DMS53 (cell line): ENCODE measurements at places on chromosomes 6 and 20.

GRCh38 chr6:167154895-167155294 is 2.9 kb downstream of the GPR31 start:
- DNase-seq = no peak

GRCh38 chr20:36519944-36520343 is 21.4 kb upstream of the MYL9 start:
- peak; percentile 26 for DNase-seq

GRCh38 chr6:52927451-52927850 is 18.0 kb upstream of the GSTA3 start:
- no peak for DNase-seq

DNA sequence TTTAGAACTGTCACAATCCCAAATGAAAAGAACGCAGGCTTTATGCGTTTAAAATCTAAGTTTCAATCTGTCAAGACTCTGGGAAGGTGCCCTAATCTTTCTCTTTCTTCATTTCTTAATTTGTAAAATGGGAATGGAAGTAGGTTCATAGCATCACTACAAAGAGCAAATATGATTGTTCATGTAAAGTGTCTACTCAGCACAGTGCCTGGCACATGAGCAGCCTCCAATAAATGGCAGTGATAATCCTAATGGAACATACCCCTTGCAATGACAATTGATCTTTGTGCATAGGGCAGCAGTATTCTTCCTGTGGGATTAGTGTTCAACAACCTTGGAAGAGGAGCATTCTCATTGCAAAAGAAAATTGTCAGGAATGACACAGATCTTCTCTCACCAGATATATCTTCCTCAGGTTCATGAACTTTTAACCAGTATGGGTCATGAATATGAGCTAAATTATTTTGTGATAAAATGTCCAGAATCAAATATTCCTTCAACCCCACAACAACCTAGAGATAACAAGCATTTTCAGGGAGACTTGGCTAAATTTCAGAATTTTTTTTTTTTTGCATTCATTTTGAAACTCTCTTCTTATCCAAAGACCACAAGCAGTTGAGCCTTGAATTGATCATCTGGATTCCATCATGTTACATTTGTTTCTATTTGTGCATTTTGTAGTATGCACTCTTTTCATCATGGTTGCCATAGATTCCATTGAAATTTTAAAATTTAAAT is 149.1 kb downstream of the TBX18 start:
- DNase-seq = no peak

- peak; percentile 4 for DNase-seq
Observed at GRCh38 chr6:86193821-86194220, 551.1 kb upstream of the SYNCRIP start.

GRCh38 chr6:86728976-86729375 is 208.4 kb upstream of the HTR1E start:
- DNase-seq = no peak

DNA sequence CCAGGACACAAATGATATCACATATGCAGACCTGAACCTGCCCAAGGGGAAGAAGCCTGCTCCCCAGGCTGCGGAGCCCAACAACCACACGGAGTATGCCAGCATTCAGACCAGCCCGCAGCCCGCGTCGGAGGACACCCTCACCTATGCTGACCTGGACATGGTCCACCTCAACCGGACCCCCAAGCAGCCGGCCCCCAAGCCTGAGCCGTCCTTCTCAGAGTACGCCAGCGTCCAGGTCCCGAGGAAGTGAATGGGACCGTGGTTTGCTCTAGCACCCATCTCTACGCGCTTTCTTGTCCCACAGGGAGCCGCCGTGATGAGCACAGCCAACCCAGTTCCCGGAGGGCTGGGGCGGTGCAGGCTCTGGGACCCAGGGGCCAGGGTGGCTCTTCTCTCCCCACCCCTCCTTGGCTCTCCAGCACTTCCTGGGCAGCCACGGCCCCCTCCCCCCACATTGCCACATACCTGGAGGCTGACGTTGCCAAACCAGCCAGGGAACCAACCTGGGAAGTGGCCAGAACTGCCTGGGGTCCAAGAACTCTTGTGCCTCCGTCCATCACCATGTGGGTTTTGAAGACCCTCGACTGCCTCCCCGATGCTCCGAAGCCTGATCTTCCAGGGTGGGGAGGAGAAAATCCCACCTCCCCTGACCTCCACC is 42.2 kb downstream of the SIRPA start:
- DNase-seq = no peak
